HTR-8/SVneo (cell line): ENCODE measurements at places on chromosomes 6 and 20.

DNA sequence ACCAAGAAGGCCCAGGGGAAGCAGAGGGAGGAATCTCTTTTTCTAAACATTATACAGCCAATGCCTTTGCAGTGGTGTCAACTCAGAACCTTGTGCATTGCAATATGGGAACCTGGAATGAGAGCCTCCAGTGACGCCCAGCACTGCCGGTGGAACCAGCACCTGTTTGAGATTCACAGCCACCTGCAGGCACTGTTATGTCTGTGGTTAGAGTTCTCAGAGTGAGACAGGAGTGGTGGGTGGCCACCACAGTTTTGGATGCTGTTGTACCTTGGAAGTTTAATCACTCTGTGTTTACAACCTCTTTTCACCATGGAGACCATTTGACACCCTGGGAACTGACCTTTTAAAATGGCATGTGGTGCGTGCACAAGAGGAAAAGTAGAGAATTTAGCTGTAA lies 185.3 kb upstream of the KCNG1 start:
- no peak for DNase-seq

DNA sequence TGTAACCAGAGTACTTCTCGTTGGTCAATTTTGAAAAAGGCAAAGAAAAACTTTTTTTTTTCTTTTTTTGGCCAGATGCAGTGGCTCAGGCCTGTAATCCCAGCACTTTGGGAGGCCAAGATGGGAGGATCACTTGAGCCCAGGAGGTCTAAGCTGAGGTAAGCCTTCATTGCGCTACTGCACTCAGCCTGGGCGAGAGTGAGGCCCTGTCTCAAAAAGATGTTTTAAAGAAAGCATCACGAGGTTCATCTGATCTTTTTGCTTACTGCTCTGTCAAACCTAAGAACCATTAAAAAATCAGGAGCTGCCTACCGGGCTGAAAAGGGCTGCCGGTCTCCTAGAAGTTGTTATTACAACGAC lies 607 bp downstream of the LYRM2 start:
- DNase-seq, result no peak

GRCh38 chr6:79778816-79779215 lies 147.7 kb downstream of the SH3BGRL2 start:
- DNase-seq, result no peak

- DNase-seq, result no peak
These were observed 109.2 kb upstream of the ASF1A start for GRCh38 chr6:118784641-118785164.

DNA sequence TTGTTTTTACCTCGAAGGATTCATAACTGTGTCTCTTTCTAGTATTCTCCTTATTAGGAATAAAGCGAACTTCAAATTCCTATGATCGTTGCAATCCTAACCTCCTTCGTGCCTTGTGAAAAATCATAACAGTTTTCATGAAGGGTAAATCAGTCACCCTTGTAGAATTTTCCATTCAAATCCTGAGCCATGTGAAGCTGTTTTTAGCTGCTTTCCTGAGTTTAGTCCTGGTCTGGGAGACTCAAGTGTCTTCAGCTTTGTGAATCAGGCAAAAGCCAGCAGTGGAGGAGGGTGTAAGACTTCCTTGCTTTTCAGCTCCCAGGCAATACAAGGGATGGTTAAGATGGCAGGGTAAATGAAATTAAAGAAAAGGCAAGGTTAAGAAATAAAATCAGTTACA lies 24.3 kb downstream of the GCNT2 start:
- DNase-seq, result no peak

DNA sequence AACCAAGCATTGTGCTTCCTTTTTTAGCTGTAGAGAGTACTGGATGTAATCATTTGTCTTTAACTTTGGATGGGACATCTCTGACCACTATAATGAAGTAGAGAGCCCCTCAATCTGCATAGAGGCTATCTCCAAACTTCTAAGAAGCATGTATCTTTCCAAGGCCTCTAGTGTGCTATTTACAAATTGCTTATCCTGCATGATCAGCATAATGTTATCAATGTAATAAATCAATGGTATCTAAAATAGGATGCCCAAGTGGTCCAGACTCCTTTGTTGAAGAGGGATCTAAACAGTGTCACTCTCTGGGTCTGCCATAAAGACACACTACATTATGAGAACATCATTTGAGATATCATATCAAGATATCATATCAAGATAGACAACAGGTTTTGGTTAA lies 6.7 kb downstream of the TAAR9 start:
- DNase-seq, result no peak

GRCh38 chr6:166683477-166683876 lies 56.4 kb upstream of the RPS6KA2 start:
- DNase-seq, result no peak

DNA sequence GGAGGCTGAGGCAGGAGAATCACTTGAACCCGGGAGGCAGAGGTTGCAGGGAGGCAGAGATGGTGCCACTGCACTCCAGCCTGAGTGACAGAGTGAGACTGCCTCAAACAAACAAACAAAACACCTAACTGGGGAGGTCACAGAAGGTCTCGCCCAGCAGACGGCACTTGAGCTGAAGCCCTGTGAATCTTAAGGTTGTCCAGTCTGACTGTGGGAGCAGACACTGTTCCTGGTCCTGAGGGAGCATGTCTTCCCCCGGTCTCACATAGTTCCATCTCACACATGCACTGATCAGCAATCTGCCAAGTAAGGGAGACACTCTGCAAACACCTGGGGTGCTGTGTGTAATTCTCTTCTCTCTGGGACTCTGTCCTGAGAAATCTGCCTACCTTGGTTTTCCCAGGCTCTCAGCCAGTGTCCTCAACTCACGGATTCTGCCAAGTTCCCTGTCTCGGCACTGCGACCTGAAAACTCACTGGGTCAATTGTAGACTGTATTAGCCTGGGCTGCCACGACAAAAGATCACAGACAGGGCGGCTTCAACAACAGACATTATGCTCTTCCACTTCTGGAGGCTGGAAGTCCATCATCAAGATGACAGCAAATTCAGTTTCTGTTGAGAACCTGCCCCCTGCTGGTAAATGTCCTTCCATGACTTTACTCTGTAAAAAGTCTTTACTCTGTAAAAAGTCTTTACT lies 94.3 kb downstream of the JPH2 start:
- DNase-seq, result peak; percentile 68

DNA sequence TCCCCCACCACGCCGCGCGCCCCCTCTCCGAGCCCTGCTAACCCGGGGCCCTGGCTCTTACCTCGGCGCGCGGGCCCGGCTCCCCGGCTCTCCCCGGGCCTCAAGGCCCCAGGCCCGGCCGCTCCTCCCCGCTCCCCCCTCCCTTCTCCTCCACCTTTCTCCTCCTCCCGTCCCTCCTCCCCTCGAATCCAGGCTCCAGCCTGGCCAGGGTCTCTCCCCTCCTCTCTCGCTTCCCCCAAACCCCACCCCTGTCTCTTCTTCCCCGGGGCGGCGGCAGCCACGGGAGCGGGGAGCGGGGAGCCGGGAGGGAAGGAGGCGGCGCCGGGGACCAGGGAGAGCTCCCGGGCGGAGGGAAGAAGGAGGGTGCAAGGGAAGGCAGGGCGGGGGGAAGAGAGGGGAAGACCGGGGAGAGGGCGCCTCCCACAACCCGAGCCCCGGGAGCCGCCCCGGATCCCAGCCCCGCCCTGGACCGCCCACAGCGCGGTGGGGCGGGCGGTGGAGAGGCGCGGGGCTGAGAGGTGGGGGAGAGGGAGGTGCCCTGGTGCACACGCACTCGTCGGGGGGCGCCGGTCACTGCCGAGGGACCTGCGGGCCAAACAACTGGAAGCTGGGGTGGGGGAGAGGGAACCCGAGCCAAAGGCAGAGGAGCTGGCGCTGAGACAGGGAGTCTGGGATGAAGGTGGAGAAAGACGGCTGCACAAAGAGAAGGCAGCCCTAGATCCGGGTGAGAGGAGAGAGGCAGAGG lies at the start of gene GABBR1:
Gene GABBR1, minus strand, starts transcription at position 395 of the 745 bp plus-strand sequence. CDS start 798 bp downstream, outside the sequence.
- peak; percentile 93 for DNase-seq

- no peak for DNase-seq
These were observed 51.2 kb downstream of the NINL start for GRCh38 chr20:25533920-25534700.

DNA sequence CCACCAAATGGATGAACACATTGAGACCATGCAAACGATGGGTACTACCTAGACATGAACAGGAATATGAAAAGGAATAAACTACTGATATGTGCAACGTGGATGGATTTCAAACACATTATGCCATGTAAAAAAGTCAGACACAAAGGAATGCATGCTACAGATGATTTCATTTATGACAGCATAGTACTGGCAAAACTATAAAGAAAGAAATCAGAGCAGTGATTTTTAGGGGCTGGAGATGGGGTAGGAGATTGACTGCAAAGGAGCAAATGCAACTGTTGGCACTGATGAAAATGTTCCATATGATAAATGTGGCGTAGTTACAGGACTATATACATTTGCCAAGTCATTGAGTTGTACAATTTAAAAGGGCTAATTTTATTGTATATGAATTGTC lies 13.4 kb upstream of the COL12A1 start:
- no peak for DNase-seq

DNA sequence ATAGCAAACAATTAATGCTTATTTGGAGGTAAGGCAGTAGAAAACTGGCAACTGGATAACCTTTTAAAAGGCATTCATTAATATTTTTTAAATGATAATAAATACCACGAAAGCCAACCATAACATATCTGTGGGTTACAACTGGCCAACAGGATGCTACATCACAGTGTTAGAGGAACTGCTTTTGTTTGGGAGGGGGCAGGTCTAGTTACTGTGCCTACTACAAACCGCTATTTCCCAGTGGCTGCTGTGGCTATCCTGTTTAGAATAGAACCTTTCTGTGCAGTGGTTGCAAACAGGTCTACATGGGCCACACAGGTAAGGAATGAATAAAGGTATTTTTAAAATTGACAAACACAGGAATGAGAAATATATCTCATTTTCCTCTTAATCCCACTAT lies 976 bp downstream of the PIGT start:
- no peak for DNase-seq

- DNase-seq, result no peak
These were observed 1296.6 kb downstream of the EPHA7 start for GRCh38 chr6:92122746-92123145.

DNA sequence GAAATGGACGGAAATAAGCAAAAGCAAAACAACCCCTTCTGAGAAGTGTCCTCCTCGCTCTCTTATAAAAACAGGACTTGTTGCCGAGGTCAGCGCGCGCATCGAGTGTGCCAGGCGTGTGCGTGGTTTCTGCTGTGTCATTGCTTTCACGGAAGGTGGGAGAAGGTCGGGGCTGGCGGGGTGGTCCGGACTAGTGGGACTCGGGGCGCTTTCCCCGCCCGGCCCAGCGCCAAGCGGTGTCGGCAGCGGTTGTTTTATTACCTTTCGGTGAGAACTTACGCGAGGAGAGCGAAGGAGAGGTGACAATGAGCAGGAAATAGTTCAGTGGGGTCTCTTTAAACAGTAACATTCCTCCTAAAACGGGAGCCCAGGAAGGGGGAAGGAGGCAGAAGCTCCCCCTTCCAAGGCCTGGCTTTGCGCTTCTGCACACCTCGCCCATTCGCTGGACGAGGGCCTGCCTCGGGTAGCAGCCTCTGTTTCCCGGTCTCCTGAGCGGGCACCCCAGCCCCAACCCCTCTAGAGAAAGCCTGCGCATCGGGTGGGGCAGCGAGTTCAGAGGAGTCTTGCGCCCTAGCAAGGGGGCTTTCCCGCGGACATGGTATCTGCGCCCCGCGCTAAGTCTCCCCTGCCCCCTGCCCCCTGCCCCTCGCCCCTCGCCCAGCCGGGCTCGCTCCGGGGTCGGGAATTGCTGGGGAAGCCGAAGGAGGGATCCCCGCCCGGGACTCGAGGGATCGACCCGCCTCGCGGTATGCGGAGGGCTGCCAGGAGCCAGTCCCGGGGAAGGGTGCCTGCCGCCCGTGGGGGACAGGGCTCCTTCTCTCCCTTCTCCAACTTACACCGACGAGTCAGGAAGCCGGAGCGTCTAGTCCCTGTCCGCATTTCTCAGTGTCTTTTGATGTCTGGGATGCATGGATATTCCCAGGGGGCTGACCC lies 1.2 kb upstream of the TBXT start:
- DNase-seq, result no peak

- no peak for DNase-seq
These were observed 44.0 kb downstream of the UST start for GRCh38 chr6:148790817-148791216.

GRCh38 chr6:169591616-169592015 lies 110.2 kb downstream of the WDR27 start:
- DNase-seq, result no peak

- DNase-seq, result no peak
These were observed 54.6 kb downstream of the MYB start for GRCh38 chr6:135235716-135236115.

DNA sequence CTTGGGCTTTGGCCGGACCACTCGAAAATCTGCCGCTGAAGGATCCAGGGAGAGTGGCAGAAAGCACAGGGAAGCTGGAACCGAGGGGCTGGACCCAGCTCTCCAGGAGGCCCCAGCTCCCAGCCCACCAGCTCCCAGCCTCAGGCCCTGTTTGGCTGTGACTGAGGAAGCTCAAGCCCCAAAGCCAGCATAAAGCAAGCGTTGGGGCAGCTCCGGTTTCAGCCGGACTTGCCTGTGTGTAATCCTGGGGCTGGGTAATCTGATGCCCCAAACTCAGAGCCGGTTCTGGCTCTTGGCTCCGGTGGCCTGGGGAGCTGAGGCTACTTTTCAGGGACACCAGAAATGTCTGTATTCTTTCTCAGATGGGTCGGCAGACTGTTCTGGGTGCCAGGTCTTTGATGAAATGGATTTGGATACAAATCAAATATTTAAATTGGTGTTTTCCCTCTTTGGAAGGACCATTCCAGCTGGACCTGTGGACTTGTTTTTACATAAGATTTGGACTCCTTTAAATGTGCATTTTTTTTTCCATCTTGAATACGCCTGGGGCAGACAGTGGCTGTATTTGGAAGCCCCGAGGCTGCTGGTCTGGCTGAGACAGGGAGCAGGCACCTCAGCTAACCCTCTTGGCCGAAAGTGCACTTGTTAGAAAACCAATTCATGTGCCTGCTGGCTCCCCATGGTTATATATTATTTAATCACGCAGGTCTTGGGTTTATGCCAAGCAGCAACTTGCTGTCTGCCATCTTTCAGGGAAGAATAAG lies 29.7 kb downstream of the RPP40 start:
- peak; percentile 14 for DNase-seq

- DNase-seq, result no peak
These were observed 49.8 kb upstream of the ERVFRD-1 start for GRCh38 chr6:11161031-11161956.

DNA sequence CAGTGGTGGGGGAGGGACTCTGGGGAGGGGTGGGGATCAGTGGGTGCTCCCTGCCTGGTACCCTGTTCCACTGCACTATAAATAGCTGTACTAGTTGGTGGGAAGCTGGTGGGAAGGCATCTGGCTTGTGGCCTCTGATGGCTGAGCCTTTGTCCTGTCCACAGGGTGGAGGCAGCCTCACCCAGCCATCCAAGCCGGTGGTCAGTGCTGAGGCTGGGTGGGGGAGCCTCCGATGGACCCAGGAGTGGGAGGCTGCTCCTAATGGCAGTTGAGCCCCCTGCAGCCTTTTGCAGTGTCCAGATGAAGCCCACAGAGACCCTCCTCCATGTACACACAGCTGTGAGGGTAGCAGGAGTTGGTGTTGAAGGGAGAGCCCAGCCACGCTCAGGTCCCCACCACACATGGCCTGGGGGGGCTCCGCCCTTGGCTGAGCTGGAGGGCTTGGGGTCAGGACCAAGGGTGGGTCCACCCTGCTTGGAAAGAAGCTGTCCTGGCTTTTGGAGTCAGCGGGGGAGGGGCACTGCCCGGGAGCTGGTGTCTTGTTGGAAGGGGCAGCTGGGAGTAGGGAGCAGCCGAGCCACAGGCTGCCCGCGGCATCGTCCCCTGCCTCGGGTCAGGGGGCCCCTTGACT lies 2.5 kb downstream of the PPDPF start:
- DNase-seq, result no peak

- DNase-seq, result no peak
These were observed 51.9 kb downstream of the B4GALT5 start for GRCh38 chr20:49661560-49662329.

- DNase-seq, result no peak
These were observed 6.0 kb upstream of the RIPPLY2 start for GRCh38 chr6:83847179-83847578.
